RPMI7951 (cell line): ENCODE measurements at places on chromosomes 12 and 14. TPM values are rescaled to one million over a fixed set of nuclear protein-coding genes. Genes with fewer than 3 reads are reported as not detected.

TAS2R42 gene
- total RNA-seq: not detected in 2 replicates

VPS29 gene
- 91.6 and 106 TPM in 2 replicates for total RNA-seq

C14orf39 gene
- not detected in 2 replicates for total RNA-seq

TMEM63C gene
- not detected in 2 replicates for total RNA-seq

C14orf132 gene
- total RNA-seq: 22.6 and 24.6 TPM in 2 replicates

ENDOU gene
- 0.24 TPM in 1 of 2 replicates, not detected in the other for total RNA-seq

PRORP gene
- total RNA-seq: 21.5 and 32.7 TPM in 2 replicates
